HT1080 (cell line): ENCODE measurements at places on chromosomes 2 and 18.

DNA sequence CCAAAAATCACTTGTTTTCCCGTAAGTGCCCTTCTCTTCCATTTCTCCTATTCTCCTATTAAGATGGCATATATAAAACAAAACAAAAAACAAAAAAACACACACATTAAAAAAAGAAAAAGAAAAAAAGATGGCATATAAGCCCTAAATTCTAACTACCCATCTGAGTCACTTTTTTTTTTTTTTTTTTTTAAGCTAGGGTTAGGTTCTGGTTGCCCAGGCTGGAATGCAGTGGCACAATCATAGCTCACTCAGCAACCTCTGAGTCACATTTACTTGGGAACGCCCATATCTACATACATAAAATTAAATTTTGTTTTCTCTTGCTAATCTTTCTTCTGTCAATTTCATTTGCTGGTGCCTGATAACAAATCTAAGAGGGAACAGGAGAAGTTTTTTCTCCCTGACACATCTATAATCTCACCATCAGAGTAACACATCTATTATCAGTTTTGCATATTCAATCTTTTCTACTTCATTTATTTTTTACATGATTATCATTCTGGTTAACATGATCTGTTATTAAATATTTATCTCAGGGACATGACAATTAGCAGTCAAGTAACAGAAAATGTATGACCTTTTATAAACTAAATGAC lies 52.1 kb downstream of the EEF1B2 start:
- peak; percentile 75 for DNase-seq

DNA sequence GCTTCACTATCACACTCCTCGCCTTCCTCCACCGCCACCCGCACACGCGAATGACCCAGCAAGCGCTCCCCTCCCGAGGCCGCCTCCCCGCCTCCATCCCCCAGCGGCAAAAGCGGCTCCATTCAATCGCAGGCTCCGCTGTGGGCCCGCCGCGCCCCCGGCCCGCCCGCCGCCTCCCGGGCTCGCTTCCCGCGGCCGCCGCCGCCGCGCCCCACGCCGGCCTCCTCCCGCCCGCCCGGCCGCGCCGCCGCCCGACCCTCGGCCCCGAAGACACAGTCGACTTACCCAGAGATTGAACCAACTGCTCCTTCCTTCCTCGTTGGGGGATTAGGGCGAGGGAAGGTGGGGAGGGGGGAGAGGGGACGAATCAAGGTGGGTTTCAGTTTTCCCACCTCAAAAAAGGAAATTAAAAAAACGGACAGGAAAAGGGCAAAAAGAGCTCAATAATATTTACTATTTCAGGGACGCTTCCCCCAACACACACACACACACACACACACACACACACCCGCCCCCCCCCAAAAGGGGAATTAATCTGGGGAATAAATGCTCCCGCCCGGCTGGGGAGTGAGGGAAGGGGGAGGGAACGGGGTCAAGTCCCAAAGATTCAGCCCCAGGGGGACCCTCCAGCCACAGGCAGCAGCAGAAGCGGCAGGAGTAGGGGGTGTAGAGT lies 743 bp downstream of the XPO1 start:
- DNase-seq, result peak; percentile 8

DNA sequence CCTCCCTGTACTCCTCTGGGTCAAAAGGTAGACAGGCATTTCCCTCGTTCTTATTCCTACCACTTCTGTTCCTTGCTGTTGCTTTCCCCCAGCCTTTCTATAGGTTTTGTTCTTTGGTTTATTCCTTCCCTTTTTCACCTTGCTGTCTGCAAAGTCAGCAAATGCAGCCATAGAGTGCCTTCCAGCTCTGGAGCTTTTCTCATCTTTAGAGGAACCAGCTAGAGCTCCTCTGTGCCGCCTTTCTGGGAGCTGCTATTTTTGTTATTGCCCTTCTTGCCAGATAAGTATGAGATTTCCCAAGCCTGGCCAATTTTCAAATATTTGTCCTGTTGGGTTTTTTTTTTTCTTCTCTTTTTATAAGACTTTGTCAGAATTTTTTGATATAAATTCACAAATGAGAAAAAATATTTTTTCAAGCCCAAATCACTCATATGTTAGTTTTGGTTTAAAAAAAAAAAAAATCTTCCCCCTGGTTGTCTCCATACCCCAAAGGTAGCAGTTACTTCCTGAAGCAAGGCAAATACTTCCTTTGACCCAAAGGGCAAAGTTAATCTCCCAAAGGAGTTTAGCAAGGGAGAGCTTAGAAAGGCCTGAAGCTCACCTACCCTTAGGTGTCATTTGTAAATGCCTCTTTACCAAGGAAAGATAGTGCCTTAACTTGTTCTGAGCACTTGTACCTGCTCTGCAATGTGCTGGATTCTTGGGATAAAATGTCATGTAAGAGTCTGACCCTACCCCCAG lies 5.1 kb upstream of the TTC27 start:
- DNase-seq, result no peak

DNA sequence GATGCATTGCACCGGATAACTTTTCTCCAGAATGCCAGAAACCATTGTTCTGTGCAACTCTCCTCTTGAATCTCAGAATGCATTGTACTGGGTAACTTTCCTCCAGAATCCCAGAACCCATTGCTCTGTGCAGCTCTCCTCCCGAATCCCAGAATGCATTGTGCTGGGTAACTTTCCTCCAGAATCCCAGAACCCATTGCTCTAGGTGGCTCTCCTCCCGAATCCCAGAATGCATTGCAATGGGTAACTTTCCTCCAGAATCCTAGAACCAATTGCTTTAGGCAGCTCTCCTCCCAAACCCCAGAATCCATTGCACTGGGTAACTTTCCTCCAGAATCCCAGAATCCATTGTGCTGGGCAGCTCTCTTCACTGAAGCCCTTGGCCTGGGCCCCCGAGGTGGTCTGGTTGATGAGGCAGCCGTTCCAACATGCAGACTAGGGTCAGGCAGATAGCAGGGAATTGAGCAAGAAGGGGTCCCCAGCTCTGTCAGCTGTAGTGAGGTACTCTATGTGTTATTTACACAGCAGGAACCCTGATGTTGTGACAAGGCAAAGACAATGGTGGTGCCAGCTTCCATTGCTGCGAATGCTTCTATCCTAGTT lies 9.4 kb downstream of the FOSL2 start:
- no peak for DNase-seq

DNA sequence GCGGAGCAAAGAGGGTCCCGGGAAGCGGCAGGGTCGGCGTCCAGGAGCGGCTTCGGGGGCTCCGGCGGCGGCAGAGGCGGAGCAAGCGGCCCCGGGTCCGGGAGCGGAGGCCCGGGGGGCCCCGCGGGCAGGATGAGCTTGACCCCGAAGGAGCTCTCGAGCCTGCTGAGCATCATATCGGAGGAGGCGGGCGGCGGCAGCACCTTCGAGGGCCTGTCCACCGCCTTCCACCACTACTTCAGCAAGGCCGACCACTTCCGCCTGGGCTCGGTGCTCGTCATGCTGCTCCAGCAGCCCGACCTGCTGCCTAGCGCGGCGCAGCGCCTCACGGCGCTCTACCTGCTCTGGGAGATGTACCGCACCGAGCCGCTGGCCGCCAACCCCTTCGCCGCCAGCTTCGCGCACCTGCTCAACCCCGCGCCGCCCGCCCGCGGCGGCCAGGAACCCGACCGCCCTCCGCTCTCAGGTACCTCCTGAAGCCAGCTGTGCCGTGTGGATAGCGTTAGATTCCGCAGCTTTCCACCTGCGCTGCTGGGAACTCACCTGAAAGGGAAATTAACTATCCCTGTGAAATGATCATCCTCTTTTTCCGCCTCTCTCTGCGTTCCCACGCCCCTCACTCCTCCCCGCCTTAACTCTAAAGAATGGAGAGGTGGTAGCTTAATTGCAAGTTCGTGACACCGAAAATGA lies 472 bp downstream of the CNOT11 start:
- DNase-seq, result no peak

DNA sequence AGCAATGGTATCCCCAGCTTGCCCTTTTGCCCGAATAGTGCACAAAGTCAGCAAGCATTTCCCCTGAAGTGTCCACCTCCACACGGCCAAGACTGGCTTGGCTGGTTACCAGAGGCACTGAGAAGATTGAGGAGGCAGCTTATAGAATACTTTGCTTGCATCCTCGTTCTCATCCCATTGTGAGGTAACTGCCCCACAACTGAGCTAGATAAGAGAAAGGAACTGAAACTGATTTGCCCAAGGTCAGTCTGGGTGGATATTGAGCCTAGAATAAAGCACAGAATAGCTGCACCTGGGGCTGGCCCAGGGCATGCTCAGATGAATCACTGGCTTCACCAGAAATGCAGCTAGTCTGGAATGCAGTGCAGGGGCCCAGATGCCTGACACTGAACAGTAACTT lies 32.7 kb upstream of the MAP4K3 start:
- DNase-seq, result peak; percentile 67

DNA sequence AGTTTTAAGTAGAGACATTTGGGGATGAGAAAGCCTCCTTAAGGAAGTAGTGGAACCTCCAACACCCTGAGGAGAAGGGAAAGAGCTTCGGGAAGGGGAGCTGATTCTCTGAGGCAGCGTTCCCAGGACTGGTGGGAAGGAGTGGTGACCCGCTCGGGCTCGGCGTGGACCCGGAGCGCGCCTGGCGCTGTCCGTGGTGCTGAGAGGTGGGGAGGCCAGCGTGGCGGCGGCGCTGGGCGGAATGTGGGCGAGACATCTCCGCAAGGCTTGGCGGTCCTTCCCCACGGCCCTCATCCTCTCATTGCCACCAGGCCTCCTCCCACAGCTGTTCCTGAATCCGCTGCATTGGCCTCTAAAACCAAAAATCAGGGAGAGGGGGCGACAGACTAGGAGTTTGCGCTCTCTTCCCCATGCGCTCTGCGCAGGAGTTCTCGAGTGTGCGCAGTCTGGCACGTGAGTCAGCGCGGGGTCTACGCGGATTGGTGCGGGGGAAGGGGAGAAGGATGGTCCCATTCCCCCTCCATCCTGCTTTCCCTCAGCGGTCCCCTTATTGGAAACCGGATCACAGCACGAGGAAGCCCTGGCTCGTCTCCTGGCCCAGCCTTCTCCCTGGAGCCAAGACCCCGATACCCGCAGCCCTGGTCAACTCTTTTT lies 857 bp downstream of the RESP18 start:
- no peak for DNase-seq

DNA sequence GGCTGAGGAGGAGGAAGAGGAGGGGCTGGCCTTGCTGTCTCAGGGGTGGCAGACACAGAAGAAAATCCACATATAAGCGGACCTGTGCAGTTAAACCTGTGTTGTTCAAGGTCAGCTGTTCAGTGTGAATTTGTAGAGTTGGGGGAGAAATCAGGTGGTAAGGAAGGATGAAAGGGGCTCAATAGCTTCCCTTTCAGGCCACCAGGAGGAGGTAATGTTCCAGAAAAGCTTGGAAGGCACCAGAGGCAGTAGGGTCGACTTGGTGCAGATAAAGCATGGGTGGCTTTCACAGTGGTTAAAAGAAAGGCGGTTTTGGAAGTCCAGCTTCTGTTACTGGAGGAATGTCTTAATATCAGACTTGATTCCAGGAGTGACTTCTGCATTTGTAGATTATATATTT lies 167.4 kb downstream of the THSD7B start:
- peak; percentile 46 for DNase-seq

- DNase-seq, result no peak
These were observed 84.5 kb upstream of the GALNT5 start for GRCh38 chr2:157172866-157173578.

- no peak for DNase-seq
These were observed 123.3 kb upstream of the CDC42EP3 start for GRCh38 chr2:37794717-37795116.

- no peak for DNase-seq
These were observed 35.9 kb downstream of the MYO5B start for GRCh38 chr18:50158866-50159653.

DNA sequence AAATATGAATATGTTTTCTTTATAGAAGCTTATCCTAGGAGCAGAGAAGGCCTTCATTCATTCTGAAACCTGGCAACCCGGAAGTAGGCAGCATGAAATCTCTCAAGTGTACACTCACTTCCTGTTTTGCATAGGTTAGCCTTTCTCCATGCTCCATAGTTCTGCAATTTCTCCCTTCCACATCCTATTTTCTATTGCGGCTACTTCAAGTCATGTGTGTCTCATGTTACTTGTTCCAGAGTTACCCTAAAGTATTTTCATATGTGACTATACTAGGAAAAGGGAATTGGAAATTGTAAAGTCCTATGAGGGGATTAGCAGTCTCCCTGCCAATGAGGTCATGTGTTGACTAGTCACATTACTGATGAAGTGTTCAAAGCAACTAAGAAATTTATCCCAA lies 320.6 kb downstream of the NCKAP5 start:
- peak; percentile 49 for DNase-seq

DNA sequence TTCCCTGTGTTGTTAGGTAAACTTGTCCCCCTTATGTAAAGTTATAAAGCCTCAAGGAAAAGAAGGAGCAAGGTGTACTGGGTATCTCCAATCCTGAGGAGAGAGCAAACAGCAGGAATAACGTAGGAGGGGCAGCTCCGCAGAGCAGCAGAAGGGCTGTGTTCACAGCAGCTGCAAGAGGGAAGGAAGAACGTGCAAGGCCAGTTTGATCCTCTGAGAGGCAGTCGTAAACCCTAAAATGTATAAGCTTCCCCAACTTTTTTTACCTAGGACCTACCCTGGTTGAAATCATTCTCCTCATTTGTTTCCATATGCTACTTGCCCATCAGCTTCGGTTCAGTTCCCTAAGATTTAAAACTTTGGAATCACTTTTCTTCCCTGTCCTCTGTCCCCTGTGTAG lies 51.9 kb upstream of the MAP3K20 start:
- no peak for DNase-seq

- no peak for DNase-seq
These were observed 966 bp downstream of the ADCY3 start for GRCh38 chr2:24919037-24919505.

- peak; percentile 32 for DNase-seq
These were observed 105.5 kb downstream of the COLEC12 start for GRCh38 chr18:394987-395362.

- no peak for DNase-seq
These were observed 1.6 kb downstream of the ST8SIA3 start for GRCh38 chr18:57353940-57354461.

DNA sequence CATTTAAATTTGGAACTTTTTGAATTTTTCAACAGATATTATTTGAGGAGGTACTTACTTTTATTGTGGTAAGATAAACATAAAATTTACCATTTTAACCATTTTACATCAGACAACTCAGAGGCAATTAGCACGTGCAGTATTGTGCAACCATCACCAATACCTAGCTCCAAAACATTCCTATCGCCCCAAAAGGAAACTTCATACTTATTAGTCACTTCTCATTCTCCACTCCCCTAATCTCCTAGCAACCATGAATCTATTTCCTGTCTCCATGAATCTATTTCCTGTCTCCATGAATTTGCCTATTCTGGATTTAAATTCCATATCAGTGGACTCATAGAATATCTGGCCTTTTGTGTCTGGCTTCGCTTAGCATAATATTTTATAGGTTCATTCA lies 69.9 kb upstream of the FAM136A start:
- DNase-seq, result peak; percentile 92

DNA sequence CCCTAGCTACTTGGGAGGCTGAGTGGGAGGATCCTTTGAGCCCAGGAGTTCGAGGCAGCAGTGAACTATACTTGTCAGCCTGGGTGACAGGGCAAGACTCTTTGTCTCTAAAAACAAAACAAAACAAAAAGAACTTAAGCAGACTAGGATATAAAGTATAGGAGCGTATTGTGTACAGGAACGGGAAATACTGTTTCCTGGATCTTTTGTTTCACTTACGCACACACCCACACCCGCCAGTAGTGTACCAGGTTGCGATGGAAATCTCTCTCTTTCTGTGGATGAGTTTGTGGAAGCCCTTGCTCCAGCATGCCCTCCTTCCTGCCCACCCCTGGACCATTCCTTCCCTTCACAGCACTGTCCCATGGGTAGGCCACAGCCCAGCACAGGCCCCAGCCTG lies 136.3 kb downstream of the RPIA start:
- no peak for DNase-seq
